ENCODE measurements at places on chromosomes 2 and 18.

- DNase-seq: no peak
Observed at GRCh38 chr18:35457140-35457704, 40.5 kb downstream of the INO80C start.

DNA sequence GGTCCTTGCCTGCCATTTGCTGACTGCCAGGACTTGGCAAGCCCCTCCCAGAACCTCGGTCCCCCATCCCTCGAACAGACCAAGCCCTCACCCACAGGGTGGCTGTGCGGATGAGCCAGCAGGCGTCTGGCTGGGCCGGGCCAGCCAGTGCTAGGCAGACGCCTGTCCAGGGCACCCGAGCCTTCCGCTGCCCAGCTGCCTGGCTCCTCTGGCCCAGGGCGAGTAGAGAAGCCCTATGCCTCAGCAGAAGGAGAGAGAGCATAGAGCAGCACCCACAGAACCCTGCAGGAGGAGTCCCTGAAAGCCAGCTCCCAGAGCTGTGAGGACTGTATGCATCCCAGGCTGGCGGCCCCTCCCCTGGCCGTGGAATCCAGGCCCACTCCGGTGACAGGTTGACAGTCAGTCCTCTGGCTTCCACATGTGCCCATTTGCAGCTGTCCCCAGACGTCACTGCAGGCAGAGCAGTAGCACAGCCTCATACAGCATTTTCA is 62.1 kb upstream of the GLI2 start:
- no peak for DNase-seq

DNA sequence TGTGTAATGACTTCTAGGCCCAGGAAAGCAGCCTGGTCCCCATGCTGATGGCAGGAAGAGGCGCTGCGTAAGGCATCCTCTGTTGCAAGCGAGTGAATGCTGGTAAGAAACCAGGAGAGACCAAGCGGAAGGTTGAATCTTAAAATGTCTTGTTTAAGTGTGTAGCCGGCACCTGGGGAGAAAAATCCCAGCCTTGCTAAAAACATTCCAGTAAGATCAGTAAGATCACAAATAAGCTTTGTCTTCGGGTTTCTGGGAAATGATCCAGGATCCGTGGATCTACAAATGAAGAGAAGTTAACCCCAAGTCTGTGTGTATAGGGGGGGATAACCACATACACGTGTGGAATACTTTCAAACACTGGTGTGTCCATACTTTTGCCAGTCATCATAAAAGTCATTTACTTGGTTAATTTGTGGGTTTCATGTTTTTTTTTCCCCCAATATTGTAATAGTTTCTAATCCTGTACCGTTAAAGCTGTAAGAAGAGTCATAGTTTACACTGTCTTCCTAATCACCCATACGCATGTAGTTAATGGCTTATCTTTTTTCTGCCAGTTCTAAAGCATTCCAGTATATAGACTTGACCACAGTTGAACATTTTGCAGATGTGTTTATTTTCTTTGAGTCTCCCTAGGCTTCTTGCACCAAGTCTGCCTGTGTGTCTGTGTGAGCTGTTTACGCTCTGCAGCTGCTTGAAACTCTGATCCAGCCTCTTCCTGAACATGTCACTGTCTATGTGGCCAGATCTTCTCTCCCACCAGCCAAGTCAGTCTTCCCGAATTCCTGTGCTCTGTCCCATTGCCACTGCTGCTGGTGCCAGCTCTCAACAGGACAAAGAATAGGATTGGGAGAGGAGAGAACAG is 135.9 kb upstream of the ARL4C start:
- no peak for DNase-seq

- no peak for DNase-seq
Observed at GRCh38 chr2:18588049-18588448, 1.3 kb downstream of the NT5C1B start.

- DNase-seq: no peak
Observed at GRCh38 chr2:7026742-7027141, 109.5 kb downstream of the RNF144A start.

DNA sequence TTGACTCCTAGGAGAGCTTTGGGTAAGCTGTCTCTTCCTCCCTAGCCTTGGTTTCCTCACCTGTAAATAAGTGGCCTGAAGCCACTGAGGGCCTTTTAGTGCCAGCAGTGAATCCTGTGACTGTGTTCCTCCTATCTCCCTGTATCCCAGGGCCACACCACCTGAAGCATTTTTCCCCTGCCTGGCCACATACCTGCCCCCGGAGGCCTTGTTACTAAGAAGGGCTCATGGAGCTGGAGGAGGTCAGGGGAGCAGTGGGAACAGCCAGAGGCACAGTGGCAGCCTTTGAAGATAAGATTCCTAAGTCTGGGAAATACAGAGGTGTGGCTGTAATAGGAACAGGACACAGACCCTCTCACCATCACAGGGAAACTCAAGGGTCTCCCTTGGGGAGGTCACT is 162.4 kb downstream of the SMAD7 start:
- no peak for DNase-seq

DNA sequence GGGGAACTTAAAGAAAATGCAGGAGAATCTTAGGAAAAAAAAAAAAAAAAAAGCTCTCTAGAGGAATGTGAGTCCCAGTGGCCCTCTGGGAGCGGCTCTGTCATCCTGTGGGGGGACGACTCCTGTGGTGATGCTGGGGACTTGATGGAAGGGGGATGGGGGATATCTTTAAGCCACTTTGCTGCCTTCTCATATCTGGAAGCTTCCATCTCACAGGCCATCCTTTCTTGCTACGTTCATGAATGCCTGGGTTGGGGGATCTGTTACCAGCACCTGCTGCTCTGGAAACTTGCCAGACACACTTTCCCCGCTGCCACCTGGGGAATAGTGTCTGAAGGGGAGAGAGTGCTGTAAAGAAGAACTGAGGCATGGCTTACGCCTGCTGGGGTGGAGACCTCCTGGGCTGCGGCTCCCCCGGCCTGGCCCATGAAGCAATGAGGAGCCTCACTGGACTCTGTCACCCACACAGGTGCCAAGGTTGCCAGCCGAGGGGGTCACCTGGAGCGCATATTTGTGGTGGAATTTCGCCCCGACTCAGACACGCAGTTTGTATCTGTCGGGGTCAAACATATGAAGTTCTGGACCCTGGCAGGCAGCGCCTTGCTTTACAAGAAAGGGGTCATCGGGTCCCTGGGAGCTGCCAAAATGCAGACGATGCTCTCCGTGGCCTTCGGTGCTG is 92.8 kb downstream of the RTN4 start:
- no peak for DNase-seq

GRCh38 chr2:168030862-168031624 is 216.4 kb downstream of the STK39 start:
- DNase-seq: peak; percentile 10

DNA sequence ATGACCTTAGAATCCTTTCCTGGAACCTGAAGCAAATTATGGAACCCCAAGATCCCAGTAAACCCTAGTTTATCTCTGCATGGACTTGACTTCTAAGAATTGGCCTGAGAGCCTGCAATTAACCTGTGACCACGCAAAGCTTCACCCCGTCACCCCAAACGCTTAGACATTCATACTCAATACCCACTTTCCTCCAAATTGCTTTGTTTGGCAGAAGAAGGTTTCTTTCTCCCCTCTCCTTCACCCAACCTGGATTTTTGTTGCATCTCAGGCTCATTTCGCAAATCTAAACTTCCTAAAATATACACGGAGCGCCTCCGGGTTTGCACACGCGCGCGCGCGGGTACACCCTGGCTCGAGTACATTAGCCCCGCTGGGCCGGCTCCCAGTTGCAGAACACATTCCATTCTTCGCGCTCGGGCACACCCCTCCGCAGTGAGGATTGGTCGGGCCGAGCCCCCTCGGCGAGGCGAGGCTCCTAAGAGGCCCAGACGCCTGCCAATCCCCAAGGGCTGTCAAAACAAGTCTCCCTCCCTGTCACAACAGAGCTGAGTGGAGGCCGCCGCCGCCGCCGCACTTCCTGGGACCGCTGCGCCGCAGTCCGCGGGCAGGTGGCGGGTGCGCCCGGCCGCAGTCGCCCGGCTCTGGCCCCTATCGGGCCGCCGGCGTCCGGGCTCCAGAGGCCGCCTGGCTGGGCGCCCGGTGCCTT is at the start of gene PLCL1:
Gene PLCL1, plus strand, starts transcription at position 545 of the 709 bp plus-strand sequence.
- peak; percentile 90 for DNase-seq

DNA sequence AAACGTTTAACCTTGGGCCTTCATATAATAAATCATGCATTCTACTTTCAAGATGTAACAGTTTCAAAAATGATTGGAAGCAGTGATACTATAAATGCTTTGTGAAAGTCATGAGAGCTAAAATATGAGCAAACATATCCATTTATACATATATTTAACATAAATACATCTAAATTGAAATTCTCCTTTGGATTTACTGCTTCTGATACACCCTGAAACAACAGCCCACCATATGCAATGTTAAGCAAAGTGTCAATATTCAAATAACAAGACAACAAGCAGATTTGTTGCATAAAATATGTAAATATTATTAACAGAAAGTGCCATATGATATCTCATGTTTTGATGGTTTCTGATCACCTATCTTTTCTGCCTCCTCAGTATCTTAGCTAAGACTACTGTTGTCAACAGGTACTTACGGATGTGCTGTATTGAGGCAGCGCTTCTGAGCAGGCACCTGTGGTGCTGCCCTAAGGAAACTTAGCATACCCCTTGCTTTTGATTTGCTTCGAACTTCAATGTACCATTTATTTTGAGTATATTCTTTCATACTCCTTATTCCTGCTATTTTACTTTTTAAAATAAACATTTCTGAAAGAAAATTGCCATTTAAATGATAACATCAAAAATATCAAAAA is 6.1 kb downstream of the FIGN start:
- DNase-seq: no peak

GRCh38 chr2:129437725-129438124 is 541.7 kb upstream of the RAB6C start:
- DNase-seq: no peak

DNA sequence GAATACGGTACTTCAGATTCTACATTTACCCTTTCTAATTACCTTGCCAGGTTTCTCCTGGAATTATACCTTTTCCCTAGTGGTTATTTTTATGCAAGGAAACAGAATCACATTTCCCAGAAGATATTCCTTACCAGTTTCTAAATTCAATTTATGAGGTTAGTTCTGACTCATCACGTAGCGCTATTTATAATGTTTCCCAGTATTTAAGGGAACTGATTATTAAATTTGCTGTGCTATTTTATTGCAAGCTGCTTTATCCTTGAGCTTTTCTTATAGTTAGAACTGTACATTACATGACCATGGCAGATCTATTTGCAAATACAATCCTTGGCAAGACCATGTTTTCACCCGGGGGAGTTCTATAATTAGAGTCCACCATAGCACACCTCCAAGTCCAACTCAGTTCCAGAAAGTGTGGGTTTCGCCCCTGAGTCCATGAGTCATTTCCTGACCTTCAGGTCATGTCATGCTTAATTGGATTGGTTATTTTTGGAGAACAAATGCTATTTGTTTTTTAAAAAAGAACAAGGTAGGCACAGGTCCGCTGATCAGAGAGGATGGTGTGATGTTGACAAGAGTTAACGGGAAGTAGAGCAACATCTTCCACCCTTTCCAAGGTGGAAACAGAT is 126.6 kb downstream of the ZNF532 start:
- no peak for DNase-seq

- DNase-seq: no peak
Observed at GRCh38 chr2:75324861-75325284, 125.6 kb upstream of the TACR1 start.

GRCh38 chr2:176997792-176998169 is 214.8 kb upstream of the HNRNPA3 start:
- no peak for DNase-seq

- DNase-seq: no peak
Observed at GRCh38 chr2:41863062-41863461, 184.8 kb upstream of the PKDCC start.

DNA sequence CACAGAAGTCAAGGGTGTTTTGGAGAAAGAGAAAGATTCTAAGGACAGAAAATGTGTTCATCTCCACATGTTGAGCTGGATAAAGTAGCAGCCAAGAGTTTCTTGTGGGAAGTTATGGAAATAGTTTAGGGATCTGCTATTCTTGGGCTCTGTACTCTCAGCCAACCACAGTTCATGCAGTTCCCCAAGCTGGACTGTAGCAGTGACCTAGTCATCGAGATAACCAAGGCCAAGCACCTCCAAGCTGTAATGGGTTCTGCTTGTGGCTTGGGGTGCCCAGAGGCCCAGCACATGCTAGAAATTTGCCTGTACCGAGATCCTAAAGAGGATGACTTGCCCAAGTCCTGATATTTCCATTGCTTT is 91.9 kb upstream of the RASGRP3 start:
- no peak for DNase-seq

DNA sequence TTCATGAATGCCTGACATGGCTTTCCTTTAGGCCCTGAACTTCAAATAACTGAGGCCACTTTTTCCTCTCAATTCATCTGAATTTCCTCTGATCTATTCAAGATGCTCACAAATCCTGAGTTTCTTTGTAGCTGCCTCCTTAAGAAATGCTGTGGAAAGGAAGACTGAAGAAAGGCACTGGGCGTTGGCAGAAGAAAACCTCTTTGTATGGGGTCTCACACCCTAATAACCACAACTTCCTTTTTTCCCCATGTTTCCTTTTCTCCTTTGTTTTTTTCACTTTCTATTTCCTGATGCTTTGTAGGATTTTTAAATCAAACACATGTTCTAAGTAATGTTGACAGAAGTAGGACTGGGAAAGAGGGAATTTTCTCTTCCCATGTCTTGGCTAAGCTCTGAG is 447.4 kb downstream of the CMPK2 start:
- no peak for DNase-seq

DNA sequence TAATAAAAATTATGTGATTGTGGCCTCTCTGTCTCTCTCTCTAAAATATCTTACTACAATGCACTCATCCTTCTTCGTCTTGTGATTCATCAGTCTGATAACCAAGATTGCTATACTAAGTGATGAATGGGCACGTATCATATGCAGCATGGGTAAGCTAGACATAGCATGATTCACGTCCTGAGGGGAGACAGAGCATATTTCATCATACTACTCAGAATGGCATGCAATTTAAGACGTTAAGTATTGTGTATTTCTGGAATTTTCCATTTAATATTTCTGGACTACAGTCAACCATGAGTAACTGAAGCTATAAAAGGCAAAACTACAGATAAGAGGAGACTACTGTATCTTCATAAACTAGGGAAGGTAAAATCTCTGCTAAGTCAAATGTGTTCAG is 97.0 kb upstream of the CD226 start:
- no peak for DNase-seq

DNA sequence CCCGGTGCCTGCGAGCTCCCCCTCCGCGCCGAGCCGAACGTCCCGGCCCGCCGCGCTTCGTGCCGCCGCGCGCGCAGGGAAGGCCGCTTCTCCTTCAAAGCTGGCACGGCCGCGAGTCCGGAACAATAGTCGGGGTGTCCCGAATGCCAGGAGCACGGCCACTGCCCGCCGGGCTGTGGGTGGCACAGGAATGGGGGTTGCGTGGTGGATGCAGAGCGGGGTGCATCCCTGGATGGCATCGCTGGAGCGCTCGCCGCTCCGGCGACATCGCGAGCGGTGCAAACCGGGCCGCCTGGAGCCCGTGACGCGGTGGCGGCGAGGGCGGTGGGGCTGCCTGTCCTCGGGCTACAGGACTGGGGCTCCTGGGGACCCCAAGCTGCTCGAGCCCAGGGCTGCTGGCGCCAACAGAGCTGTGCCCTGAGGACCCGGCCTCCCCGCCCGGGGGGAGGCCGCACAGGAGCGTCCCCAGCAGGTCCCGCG is 1.1 kb upstream of the SATB2 start:
- peak; percentile 45 for DNase-seq

GRCh38 chr2:229180658-229181057 is 90.4 kb downstream of the PID1 start:
- no peak for DNase-seq

- no peak for DNase-seq
Observed at GRCh38 chr2:30588994-30589393, 141.9 kb downstream of the LCLAT1 start.

GRCh38 chr2:84891355-84892010 is 10.6 kb upstream of the TRABD2A start:
- no peak for DNase-seq
